ENCODE measurements at places on chromosomes 6 and 20. TPM values are rescaled to one million over a fixed set of nuclear protein-coding genes. Genes with fewer than 3 reads are reported as not detected.

DNA sequence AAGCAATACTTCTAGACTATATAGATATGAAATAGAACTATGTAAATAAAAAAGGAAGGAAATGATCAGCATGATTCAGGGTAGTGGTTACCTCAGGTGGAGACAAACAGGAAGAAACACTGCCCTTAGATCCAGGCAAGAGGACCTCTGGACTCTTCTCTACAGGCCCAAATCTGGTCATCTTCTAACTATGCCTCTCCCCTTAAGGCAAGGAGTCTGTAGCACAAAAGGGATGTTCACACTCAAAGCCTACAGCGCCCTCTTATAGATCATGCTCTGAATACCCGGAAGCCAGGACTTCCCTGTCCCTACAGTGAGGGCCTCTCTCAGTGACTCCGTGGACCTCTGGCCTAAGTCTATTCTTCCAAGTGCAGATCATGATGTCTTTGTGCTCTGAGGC lies 30.4 kb upstream of the HIVEP2 start:
- DNase-seq = no peak

GRCh38 chr6:116884530-116884929 lies 7.5 kb downstream of the RFX6 start:
- DNase-seq = no peak

DNA sequence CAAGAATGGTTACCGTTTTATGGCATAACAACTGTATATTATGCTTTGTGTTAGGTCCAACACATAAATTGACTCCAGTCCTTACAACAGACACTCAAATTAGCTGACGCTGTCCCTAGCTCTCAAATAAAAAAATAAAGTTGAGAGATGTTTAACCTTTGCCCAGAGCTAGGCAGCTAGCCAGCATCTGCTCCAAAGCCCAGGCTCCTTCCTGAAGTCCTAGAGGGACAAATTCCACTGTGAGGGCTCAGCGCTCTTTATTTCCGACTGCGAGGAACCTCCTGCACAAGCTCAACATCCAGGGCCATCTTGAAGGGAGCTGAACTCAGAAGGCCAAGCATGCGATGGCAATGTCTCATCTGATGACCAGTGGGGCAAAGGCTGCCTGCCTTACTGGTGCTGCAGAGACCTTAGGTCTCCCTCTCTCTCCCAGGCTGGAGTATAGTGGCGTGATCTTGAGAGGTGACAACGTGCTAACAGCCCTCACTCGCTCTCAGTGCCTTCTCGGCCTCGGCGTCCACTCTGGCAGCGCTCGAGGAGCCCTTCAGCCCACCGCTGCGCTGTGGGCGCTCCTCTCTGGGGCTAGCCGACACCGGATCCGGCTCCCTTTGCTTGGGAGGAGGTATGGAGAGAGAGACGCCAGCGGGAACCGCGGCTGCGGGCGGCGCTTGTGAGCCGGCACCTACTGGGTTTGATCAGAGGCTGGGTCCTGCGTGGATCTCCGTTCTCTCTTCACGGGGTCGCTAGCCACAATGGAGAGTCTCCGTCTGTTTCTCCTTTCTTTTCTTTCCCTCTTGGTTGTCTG lies 24.7 kb upstream of the GFOD1 start:
- DNase-seq = no peak

DNA sequence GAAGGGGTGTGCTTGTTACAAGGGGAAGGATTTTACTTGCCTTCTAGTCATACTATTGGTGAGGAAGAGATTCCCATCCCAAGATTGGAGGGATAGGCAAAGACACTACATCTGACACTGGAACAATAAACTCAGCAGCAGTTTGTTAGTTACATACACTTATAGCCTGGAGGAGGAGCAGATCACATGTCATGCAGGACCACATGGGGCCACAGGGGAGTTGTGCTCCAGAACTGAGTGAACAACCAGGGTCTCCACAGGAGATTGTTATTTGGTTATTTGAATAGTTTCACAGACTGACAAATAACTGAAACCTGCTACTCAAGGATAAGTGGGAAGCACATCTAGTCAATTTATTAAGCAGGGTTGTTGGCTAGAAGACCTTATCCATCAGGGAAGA lies 559.4 kb upstream of the MANEA start:
- no peak for DNase-seq

DNA sequence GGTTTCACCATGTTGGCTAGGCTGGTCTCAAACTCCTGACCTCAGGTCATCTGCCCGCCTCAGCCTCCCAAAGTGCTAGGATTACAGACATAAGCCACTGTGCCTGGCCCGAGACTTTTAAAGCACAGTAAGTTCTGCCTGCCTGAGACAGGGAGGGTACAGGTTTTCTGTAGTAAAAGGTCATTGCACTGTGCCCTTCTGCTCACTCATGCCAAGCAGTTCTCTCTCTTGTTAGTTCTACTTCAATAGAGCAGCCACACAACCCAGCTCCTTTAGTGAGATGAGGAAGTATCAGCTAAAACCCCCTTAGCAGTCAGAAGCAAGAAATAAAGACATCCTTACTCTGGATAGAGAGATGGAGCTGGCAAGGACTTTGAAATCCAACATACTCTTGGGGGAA lies 52.4 kb upstream of the ARMH2 start:
- no peak for DNase-seq

The MDFI gene
- polyA plus RNA-seq = 40.2 TPM

Measured in muscle of back (tissue), 13 donors.